Heart right ventricle (tissue), 16 donors: ENCODE measurements at places on chromosomes 13 and 19.
A peak's percentile ranks its signal among the peaks of the same experiment; 100 is the strongest.

GRCh38 chr13:107809125-107809524 lies 406.2 kb downstream of the LIG4 start:
- no peak for DNase-seq

DNA sequence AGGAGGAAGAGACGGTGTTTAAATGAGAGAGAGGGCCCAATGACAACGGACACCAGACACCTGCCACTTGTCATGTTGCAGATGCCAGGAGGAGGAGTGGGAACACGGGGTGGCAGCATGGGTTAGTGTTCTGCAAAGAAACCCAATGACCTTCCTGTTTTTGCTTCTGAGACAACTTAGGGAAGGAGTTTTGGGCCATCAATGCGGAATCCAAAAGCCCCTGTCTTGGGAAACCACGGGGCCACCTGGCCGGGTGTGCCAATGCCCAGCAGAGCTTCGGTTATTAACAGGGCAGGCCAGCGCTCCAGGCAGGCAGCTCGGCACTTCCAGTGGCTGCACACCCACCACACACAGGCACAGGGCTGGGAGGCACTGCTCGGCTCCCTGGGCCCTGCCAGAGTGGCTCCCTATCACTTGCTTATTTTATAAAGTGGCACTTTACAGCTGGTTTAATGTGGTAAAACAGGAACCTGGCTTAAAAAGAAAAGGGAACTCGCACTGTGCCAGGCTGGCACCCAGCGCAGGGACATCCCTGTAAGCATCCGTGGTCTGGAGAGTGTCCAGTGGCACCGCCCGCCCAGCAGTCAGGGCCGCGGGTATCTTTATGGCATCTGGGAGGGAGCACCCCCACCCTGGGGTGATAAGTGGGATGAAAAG lies 19.1 kb downstream of the ELL start:
- DNase-seq = peak; percentile 56

DNA sequence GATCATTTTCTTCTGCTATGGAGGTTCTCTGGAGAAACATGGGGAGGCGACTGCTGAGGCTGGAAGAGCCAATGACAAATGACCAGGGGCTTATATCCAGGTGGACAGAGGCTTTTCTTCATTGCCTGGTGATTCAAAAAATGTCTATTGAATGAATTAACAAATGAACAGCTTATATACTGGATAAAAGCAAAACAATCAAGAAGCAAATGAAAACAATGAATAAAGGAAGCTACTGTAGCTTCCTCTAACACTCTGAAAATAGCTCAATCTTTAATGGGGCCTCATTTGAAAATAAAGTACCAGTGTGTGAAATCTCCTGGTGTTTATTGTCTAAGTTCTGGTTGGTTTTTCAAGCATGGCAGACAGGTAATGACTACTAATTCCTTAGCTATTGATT lies 167.5 kb upstream of the TMTC4 start:
- no peak for DNase-seq

DNA sequence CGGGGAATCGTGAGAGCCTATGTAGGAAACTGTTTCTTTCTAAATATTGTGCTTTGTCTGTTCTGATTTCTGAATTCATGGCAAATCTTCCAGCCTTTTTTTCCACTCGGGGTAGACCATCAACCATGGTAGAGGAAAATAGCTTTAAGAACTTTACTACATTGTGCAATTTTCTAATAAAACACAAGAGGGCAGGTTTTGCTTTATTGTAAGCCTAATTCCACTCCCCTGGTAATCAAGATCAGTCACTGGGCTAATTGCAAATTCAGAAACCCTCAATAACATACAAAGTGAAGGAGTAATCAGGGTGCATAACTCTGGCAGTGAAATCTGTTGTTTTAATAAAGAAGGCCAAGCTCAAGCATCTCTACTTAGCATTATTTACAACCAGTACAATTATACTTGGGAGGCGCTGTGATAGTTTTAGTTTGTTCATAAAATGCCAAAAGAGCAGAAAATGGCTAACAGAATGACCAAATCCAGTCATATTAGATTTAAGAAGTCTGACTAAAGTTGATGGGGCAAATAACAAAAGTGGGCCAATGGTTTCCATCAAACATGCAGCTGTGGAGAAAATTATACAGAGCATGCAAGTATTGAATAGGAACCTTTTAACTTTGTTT lies 43.8 kb downstream of the DCT start:
- no peak for DNase-seq

GRCh38 chr19:45713141-45713540 lies 17.6 kb downstream of the FBXO46 start:
- DNase-seq = no peak

DNA sequence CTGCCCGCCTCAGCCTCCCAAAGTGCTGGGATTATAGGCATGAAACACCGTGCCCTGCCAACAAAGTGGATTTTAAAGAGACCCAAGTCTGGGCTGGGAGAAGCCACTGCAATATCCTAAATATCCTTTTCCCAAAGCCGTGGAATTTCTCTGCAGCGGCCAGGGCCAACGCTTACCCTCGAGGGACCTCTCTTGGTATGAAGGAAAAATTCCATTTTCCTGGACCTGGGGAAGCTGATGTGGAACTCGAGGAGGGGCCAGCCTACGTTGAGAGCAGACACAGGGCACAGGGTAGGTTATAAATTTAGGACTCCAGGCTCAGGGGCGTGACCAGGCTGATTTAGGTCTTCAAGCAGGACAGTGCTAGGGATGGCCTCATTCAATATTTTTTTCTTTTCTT lies 17.7 kb upstream of the UPF1 start:
- no peak for DNase-seq

DNA sequence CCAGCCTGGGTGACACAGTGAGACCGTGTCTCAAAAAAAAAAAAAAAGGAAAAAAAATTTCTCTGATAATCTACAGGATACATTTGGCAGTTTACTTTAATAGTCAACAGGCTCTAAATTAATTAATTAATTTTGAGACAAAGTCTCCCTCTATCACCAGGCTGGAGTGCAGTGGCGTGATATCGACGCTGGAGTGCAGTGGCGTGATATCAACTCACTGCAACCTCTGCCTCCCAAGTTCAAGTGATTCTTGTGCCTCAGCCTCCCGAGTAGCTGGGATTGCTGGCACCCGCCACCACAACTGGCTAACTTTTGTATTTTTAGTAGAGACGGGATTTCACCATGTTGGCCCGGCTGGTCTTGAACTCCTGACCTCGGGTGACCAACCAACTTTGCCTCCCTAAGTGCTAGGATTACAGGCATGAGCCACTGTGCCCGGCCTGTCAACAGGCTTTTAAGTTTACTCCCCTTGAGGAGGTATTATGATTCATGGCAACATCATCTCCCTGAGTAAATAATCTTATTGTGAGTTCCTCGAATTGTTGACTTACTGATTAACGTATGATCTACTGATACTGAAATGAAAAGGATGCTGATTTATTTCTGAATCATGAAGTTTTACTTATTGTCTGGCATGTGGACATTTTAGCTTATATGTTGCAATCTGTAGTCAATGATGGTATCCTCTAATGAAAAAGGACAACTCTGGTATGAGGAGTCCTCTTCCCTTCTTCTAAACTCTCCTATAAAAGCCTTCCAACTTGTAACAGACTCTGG lies 21.3 kb upstream of the MTRF1 start:
- no peak for DNase-seq

DNA sequence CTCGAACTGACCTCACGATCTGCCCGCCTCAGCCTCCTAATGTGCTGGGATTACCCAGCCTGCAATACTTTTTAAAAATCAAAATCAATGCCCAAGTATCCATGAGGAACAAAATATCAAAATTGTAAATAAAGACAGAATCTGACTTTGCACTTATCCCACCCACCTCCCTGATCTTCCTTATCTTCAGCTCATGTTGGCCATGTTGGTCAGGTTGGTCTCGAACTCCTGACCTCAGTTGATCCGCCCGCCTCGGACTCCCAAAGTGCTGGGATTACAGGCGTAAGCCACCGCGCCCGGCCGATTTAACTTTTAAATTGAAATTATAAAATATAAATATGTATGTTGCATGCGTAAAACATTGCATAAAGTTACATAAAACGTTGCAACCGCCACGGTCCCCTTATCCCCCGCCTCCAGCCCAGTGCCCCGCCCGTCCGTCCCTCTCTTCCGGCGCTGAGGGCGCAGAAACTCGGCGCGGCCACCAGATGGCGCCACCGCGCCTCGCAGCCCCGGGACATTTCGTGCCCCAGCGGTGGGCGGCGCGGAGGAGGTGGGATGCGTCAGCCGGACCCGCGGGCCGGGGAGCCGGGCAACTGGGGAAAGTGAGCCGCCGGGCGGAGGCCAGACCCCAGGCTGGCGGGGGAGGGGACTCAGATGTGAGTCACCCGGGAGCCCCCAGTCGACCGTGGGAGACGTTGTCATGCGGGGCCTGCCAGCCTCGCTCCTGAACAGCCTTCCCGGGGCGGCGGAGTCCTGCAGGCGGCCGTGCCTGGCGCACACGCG lies 1.5 kb upstream of the GADD45B start:
- peak; percentile 86 for DNase-seq

- no peak for DNase-seq
Observed at GRCh38 chr19:38799104-38799503, 10.1 kb downstream of the LGALS7B start.

DNA sequence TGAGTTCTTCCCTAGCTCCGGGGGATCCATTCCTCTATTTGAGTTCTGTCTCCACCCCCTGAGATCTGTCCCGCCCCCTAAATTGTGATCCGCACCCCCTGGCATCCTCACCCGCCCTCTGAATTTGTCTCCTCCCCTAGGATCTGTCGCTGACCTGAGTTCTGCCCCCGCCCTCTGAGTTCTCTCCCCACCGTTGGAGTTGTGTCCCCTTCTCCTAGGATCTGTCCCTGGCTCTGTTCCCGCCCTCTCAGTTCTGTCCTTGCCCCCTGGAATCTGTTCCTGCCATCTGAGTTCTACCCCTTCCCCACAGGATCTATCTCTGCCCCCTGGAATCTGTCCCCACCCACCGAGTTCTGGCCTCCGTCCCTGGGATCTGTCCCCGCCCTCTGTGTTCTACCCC lies 1.0 kb upstream of the SLC17A7 start:
- DNase-seq = peak; percentile 44

GRCh38 chr19:19278315-19278714 lies 5.2 kb upstream of the TM6SF2 start:
- DNase-seq = no peak

DNA sequence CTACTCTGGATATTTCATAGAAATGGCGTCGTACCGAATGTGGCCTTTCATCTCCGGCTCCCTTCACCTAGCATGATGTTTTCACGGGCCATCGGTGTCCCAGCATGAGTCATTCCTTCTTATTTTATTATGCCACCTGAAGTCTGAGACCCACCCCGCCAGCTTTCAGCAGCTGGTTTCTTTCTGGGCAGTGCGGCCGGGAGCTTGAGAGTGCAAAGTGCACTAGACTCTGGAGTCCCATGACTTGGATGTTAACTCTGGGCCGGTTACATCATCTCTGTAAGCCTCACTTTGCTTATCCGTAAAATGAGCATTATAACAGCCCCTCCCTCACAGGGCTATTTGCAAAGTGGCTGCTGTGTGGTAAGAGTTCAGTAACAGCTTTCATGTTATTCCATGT lies 5.8 kb upstream of the KMT5C start:
- DNase-seq = no peak

GRCh38 chr19:18204394-18205199 lies 755 bp upstream of the RAB3A start:
- DNase-seq = peak; percentile 43

DNA sequence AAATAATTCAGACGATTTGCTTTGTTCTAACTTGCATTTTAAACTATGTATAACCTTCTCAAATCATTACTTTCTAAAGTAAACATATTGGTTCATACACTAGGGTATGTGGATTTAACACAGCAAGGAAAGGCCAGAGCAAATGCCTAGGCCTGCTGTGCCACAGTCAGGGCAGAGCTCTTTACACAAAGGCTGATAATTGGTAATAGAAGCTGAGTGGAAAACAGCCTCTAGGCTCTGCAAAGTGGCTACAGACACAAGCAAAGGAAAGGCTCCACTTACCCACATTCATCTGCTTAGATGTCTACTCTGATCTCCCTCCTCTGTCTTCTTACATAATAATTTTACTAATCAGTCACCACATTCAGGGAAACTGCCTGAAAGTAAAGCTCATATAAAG lies 382.9 kb downstream of the OLFM4 start:
- no peak for DNase-seq

GRCh38 chr19:48724796-48725753 lies 5.5 kb upstream of the MAMSTR start:
- peak; percentile 93 for DNase-seq

DNA sequence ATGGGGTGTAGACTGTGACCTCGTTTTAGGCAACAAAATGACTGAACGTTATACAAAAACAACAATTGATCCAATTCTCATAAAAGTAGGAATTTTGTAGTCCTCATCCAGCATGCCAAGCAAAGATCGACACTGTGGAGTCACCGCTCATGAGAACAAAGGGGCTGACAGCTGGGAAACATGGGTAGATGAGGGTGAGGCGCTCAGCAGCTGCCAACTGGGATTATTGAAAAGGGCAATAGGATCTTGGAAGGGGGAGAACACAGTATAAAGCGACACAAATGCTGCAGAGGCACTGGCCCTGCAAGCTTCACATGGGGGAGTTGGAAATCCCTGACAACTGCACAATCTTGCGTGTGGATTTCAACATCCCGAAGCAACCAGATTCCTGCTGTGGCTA lies 5.4 kb upstream of the ZNF765 start:
- no peak for DNase-seq

GRCh38 chr13:28410096-28410495 lies 84.8 kb downstream of the FLT1 start:
- no peak for DNase-seq

- no peak for DNase-seq
Observed at GRCh38 chr19:35845215-35846037, 6.9 kb downstream of the NPHS1 start.

- DNase-seq = peak; percentile 84
Observed at GRCh38 chr19:4066682-4067395, at the start of gene ZBTB7A. Gene ZBTB7A, minus strand, starts transcription at chr19:4066899. Its CDS starts 11,667 bp downstream, at chr19:4055232.

DNA sequence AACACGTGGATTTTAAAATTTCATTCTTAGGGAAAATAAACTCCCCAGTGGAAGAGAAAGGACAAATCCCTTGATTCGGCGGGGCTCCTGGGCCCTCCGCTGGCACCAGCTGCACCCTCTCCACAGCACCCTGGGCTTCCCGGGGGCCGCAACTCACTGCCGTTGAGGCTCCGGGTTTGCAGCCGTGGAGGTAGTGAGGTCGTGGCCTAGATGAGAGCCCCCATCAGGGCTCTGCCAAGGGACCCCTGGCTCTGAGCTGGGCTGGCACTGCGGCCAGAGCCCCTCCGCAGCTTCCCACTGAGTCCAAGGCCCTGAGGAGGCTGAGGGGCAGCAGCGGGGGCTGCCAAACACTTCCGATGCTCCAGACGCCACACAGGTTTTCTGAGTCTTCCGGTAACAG lies 133.7 kb upstream of the MCF2L start:
- DNase-seq = no peak

- DNase-seq = no peak
Observed at GRCh38 chr19:52602941-52603340, 32.9 kb downstream of the ZNF701 start.
